Bronchial epithelial cell (primary cell): ENCODE measurements at places on chromosomes 4 and X.

- peak; percentile 100 for DNase-seq
Observed at GRCh38 chr4:26779674-26780073, 81.0 kb upstream of the STIM2 start.

DNA sequence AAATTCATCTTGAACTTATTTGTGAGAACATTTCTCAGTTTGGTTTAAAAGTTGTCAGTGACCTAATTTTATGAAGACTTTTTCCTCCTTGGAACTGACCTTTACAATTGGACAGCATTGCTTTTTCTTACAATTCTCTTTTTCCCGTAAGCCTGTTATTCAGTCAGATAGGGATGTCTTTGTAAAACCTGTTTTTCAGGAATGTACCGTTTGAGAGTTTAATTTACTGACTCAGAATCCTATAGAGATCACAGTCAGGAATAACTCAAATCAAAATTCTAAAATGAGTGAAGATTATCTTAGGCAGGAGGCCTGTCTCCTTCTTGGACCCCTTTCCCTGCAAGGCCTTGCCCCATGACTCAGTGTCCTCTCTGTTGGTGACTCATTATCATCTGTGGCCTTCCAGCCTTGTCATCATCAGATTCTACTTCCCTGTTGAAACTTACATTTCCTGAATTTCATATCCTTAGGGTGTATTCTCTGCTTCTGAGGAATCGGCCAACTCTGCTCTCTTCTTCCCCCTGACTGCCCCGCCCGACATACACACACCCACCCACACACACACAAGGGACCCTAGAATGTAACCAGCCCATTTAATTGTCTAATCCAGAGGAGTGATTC lies 99.8 kb downstream of the ARHGAP10 start:
- DNase-seq, result peak; percentile 94

GRCh38 chr4:83109480-83110222 lies 4.9 kb downstream of the PLAC8 start:
- peak; percentile 16 for DNase-seq

DNA sequence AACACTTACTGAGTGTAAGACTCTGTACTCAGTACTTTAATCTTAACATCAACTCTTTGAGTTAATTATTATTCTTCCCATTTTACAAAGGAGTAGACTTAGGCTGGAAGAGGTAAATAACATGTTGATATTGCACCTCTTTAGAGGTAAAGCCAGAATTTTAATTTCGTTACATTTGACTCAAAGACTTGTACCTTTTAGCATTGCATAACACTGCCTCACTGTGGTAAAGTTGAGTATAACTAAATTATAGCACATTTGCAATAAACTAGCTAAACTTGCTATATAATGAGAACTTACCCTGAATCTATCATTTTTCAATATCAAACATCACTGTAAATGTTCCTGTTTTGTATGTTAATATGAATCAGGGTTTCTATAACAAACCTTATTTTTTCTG lies 218.5 kb downstream of the PRR32 start:
- peak; percentile 1 for DNase-seq

DNA sequence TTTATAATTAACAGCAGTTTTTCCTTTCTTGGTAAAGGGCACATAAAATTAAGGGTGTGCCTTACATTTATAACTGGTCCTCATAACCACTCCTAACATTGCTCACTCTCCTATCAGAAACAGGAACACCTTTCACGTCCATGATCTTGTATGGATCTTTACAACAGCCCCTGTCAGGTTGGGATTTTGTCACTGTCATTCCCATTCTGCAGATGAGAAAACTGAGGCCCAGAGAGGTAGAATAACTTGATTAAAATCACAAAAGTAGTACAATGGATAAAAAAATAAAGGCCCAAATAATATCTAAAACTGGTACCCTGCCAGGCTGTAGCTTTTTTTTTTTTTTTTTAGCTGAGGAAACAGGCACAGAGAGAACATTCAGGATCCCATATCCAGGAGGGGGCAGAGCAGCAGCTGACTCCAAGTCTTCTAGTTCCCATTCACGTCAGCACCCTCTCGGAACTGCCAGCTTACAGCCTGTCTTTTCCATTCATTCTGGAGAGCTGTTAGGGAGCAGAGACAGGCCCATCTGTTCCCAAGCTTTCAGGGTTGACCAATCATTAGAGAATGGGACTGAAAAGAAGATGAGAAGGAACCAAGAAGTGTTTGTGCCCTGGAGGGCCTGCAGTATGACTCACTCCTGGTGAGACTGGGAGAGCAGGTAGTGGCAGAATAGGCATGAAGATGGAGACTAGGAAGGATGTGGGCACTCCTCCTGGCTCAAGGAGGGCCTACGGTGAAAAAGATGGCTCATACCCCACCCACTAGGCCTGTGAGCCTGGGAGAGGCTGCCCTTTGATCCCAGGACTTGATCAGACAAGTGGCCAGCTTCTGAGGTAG lies 7.3 kb downstream of the SUV39H1 start:
- peak; percentile 94 for DNase-seq
